ENCODE measurements at places on chromosomes 2 and 18. TPM values are rescaled to one million over a fixed set of nuclear protein-coding genes. Genes with fewer than 3 reads are reported as not detected.

ZNF804A gene
- polyA plus RNA-seq = 0.39 TPM

B3GNT2 gene
- polyA plus RNA-seq = 9.9 TPM

DNA sequence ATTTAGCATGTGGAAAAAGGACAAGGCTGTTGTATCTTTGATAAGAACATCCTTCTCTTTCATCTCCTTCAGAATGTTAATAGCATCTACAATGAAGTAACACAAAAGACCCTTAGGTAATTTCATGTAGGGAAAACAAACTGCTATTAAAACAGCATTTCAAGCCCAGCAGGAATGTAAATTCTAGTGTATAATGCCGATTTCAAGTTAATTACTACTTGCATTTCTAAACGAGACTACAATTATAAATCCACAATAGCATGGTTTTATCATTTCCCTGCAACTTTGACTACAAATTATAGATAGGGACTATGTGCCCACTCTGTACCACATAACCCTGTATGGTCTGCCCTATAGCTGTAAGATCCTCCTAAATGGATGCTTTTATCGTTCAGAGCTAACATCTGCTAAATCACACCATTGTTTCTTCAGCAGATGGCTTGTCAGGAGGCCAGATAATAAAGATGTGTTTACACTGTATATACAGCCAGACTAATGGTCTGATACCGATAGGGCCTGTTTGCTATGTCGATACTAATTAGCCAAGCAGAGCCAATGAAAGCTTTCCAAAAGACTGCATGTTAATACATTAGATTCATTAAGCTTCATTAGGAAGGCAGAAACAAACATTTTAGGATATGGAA, 51.9 kb downstream of the LRPPRC start:
- peak; percentile 3 for DNase-seq

- DNase-seq = no peak
These were observed 34.6 kb downstream of the EIPR1 start for GRCh38 chr2:3343012-3343411.

DNA sequence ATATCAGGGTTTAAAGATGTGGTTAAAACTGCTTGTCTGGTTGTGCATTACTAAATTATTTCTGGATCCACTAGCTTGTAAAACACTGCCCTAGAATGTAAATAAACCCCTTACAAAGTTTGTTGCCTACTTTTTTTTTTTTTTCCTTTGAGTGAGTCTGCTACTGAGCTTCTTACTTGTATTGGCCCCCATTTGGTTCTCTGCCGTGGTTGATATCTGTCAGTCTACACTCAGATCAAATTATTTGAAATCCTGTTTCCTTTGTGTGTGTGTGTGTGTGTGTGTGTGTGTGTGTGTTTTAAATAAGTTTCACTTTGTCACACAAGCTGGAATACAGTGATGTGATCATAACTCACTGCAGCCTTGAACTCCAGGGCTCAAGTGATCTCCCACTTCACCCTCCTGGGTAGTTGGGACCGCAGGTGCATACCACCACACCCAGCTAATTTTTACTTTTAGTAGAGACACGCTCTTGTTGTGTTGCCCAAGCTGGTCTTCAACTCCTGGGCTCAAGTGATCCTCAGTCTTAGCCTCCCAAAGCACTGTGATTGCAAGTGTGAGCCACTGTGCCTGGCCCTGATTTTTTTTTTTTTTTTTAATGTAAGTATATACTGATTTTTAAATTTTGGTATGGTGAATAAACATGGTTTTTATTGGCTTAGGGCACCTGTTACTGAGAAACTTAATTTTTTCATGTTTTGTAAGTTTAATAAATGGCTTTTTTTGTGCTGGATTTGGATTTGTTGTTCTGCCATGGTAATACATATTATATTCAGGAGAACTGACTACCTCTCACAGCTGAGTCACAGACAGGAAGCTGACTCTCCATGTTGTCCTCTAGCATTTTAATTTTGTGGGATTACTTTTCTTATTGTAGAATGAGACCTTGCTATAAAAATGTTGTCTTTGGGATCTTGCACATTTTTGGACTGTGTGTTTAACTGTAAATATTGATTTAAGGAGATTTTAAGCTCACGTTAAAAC, 48.5 kb downstream of the MAP4K4 start:
- DNase-seq = peak; percentile 48
